ENCODE measurements at places on chromosomes 2 and 18.

DNA sequence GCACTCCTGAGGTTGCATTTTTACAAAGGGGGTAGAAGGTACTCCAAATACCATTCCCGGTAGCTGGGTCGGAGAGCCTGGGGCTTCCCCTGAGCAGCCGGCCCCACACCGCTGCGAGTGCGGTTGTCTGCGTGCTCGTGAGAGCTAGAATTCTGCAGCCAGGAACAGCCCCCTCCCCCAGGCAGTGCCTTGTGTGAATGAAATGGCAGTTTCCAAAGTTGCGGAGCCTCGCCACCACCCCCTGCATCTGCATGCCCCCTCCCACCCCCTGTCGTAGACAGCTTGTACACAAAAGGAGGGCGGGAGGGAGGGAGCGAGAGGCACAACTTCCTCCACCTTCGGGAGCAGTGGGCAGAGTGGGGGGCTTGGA is 1.1 kb downstream of the MYCN start:
- DNase-seq: peak; percentile 52

GRCh38 chr18:7207366-7207915 is 23.4 kb upstream of the LRRC30 start:
- no peak for DNase-seq

- peak; percentile 35 for DNase-seq
Observed at GRCh38 chr2:18522484-18523146, 37.8 kb downstream of the RDH14 start.

GRCh38 chr18:70276416-70277191 is 12.2 kb upstream of the SOCS6 start:
- no peak for DNase-seq

GRCh38 chr2:30584116-30584515 is 137.1 kb downstream of the LCLAT1 start:
- no peak for DNase-seq
